ENCODE measurements at places on chromosomes 11 and 22.

DNA sequence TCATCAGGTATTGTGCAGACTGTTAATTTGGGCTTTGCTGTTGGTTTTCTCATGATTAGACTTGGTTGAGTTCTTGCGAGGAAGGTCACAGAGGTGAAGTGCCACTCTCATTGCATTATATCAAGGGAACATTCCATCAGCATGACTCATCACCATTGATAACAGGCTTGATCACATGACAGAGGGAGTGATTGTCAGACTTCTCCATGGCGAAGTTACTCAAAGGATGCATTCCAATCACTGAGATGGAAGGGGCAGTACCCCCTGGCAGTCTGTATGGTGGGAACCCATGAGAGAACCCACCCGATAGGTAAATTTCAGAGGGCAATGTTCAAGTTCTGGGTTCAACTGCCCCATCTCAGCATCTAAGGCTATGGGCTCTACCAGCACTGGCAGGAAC lies 19.4 kb upstream of the P2RY2 start:
- no peak for DNase-seq

DNA sequence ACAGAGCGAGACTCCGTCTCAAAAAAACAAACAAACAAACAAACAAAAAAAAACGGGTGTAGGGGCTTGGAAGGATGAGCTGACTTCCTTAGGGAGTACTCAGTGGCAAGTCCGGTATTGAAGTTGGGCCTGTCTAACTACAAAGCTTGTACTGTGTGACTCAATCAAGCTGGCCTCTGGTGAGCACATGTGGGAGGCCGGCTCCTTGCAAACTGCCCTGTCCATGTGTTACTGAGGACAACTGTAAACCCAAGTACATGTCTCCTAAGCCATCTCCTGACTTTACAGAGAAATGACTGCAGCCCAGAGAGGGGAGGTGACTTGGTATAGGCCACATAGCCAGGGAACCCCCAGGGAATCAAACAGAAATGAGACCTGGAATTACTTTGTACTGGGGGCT lies 11.6 kb downstream of the RIBC2 start:
- DNase-seq: no peak

DNA sequence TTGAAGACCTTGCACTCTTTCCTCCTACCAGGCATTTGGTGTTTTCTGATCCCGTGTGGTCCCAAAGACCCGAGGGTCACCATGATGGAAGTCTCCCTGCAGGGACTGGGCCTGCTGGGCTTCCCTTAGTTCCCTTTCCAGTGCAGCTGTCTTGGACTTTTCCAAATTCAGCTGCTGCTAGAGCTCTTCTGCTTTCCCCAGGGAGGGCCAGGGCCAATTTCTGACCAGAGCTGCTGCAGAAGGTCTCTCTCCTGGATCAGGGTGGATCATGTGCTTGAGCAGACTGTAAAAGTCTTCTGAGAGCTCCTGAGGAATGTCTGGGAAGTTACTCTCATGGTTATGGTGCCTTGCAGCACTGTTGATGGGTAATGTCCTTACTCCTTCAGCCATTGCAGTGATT lies 23.2 kb downstream of the LDLRAD3 start:
- DNase-seq: no peak

DNA sequence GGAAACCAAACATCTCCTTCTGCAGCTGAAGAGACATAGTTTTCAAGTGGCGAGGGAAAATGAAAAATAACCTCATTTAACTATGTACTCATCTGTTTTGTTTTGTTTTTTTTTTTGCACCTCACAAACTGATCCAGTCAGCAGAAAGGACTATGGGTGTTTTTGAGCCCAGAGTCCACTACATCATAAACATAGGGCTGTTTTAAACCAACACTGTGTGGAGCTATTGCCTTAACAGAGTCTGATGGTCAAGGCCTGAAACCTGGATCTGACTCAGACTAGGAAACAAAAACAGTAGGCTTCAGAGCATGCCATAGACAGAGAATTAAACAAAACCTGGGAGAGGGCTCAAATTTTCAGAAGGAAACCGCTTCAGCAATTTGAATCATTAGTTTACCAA lies 99.3 kb upstream of the FSHB start:
- no peak for DNase-seq

- peak; percentile 27 for DNase-seq
These were observed 54.7 kb downstream of the FBXO7 start for GRCh38 chr22:32528984-32529982.

GRCh38 chr22:49515475-49515874 lies 312.2 kb downstream of the BRD1 start:
- no peak for DNase-seq

DNA sequence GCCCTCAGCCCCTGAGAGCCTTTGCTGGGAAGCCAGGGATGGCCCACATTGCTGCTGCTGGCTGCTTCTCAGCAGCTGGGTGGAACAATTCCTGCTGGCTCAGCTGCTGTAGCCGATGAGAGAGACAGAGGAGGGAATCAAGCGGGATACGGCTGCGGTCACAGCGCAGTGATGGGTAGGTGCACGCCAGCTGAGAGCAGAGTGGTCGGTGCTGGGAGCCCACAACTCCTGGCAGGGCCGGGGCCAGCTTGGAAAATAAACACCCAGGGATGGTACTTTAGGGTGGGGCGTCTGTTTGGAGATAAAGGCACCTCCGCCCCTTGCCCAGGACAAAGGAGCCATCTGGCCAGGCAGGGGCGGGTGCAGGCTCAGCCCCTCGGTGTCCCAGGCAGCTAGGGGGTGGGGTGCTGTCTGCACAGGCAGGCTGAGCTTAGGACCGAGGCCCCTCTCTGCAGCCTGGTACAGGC lies 480.5 kb downstream of the MIAT start:
- DNase-seq: no peak

DNA sequence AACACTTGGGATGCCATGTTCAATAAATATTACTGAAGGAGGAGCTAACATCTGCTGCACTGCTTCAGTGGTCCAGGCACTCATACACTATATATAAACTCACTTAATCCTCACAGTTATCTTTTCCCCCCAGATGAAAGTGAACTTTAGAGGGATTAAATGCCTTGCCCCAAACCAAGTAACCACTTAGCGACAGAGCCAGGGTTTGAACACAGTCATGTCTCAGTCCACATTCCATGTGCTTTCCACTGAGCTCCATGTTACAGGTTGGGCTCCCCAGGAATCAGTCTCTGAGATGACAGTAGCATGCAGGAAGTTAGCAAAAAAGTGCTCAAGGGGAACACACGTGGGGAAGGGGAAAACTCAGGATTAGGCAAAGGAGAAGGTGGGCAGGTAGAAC lies 59.3 kb downstream of the ENDOD1 start:
- DNase-seq: no peak

GRCh38 chr22:19108807-19109197 lies 13.4 kb downstream of the DGCR2 start:
- DNase-seq: no peak

- no peak for DNase-seq
These were observed 711.6 kb downstream of the METTL15 start for GRCh38 chr11:28819741-28820140.

DNA sequence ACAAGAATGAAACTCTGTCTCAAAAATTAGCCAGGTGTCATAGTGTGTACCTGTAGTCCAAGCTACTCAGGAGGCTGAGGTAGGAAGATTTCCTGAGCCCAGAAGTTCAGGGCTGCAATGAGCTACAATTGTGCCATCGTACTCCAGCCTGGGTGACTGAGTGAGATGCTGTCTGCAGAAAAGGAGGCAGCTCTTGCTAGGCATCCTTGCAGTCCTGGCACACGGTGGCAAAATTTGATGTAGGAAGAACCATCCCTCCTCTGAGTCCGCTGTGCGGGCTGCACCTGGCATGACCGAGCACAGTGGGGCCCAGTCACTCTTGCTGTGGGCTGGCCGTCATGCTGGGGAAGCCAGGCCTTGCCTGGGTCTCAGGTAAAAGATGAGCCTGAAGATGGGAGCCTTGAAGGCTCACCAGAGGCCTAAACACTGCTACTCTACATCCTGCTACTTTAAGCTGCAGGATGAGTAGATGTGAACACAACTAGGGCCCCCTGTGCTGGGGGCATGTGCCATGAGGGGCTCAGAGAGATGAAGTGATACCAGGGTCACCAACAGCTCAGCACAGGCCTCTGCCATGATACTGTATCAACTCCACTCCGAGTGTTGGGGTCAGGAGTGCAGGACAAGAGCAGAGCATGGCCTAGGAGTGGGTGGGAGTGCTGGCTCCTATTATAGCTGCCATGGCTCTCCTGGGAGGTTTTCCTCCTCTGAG lies 18.6 kb downstream of the CDC45 start:
- no peak for DNase-seq

- DNase-seq: no peak
These were observed 71.4 kb upstream of the GRK3 start for GRCh38 chr22:25492841-25493734.

DNA sequence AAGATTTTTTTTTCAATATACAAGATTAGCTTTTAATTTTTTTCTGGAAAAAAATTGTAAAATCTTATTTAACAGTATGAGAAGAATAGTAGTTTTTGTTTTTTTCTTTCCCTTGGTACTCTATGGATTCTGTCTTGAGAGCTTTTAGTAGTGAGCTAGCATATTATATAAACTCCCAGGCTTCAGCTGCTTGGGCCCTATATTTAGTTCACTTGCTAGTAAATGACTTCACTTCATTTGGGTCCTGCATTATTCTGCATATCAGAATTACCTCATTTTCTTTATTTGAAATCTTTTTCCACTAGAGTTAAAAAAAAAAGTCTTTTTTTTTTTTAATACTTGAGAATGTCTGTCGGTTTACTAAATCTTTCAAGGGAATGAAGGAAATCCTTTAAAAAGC lies 33.1 kb downstream of the HIPK3 start:
- DNase-seq: no peak

- no peak for DNase-seq
These were observed 1.7 kb upstream of the ABTB2 start for GRCh38 chr11:34359548-34359891.

GRCh38 chr11:80009081-80009480 lies 568.3 kb upstream of the TENM4 start:
- DNase-seq: no peak

- DNase-seq: no peak
These were observed 29.4 kb downstream of the CCDC83 start for GRCh38 chr11:85884581-85885021.

- DNase-seq: no peak
These were observed 6.4 kb upstream of the DPP3 start for GRCh38 chr11:66473608-66474515.

DNA sequence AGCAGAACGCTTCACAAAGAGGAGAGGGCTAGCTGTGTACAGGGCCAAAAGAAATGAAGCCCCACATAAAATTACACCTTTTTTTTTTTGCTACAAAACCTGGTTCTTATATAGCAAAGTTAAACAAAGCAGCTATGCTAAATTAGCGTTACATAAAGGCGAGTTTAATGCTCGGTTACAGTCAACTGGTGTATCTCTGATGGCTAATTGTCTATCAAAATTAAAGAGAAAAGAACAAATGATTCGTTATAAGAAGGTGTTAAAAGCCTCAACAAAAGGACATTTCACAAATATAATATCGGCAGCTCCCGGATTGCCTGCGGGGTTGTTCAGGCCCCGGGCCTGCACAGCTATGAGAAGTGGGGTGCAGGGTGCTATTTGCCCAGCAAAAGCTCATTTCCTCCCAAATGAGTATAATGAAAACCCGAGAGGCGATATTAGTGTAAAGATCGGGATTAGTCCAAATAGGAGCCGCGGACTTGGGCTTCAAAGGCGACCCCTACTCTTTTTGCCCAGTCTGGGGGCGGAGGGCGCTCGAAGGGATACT lies 13.3 kb upstream of the PAX6 start:
- no peak for DNase-seq

GRCh38 chr11:11125618-11126017 lies 227.4 kb downstream of the CSNK2A3 start:
- DNase-seq: no peak

- DNase-seq: no peak
These were observed 3.8 kb upstream of the PKP3 start for GRCh38 chr11:390175-390574.

DNA sequence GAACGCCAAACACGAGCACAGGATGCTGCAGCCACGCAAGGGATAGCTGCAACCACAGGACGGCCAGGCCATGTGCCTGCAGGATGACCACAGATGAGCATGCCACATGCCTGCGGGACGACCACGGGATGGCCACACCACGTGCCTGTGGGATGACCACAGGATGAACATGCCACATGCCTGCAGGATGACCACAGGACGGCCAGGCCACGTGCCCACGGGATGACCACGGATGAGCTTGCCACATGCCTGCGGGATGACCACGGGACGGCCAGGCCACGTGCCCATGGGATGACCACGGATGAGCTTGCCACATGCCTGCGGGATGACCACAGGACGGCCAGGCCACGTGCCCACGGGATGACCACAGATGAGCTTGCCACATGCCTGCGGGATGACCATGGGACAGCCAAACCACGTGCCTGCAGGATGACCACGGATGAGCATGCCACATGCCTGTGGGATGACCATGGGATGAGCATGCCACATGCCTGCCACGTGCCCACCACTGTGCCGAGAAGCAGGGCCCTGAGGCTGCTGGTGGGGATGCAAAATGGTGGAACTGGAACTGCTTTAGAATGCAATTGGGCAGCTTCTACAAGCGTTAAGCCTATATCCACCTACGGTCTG lies 12.8 kb upstream of the MOB2 start:
- no peak for DNase-seq

- peak; percentile 58 for DNase-seq
These were observed 138.8 kb upstream of the SORL1-AS1 start for GRCh38 chr11:121591405-121592033.

DNA sequence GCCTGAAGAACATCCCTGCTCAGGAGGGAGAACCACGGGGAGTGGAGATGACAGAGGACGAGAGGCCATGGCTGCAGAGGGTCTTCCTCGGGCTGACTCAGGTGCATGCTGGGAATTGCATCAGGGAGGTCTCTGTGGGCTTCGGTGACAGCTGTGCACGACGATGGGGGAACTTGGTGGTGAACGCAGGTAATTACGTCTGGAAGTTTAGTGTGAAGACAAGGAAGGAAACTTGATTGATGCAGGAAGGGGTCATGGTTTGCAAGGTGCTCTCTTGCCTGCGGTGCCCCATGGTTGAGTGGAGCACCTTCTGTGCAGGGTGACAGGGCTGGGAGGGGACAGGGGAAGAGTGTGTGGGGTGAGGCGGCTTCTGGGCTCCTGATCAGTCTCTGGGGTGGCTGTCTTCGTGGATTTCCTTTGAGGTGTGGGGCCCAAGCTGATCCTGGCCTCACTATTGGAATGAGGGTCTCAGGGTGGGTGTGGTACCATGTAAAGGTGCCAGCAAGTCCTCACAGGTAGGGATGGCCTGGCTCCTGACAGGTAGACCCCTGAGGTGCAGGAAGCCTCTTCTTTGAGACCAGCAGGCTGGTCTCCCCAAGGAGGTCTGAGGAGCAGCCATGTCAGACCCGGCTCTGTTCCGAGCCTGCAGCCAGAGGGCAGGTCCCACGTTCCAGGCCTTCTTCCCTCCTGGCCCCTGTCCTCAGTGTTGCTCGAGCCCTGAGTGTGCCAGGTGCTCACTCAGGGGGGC lies 1020.1 kb downstream of the TBC1D22A start:
- DNase-seq: no peak

GRCh38 chr11:102807921-102808320 lies 10.0 kb upstream of the MMP1 start:
- DNase-seq: no peak

- DNase-seq: no peak
These were observed 45.1 kb downstream of the CEP57 start for GRCh38 chr11:95835351-95835750.

- DNase-seq: no peak
These were observed 9.7 kb downstream of the TMEM45B start for GRCh38 chr11:129825380-129825779.

All from activated gamma-delta T cell treated with anti-CD3 and anti-CD28 coated beads, Interleukin-2, amount 50 U/mL, for 16 hours (primary cell).